Activated T-helper 2 cell treated with anti-CD3 and anti-CD28 coated beads, Interferon-gamma antibody, Interleukin-2, Interleukin-4, amounts not matched to agents 10 μg/mL and 5 μg/mL and 100 μg/mL, durations not matched to agents 14 hours and 24 hours and 36 hours (primary cell): ENCODE measurements at places on chromosomes 16 and 17.

GRCh38 chr17:1431631-1432104 is 24.4 kb downstream of the CRK start:
- no peak for DNase-seq

GRCh38 chr17:35006345-35006744 is 26.0 kb downstream of the LIG3 start:
- DNase-seq = no peak

GRCh38 chr16:79845734-79846135 is 245.2 kb upstream of the MAF start:
- no peak for DNase-seq

GRCh38 chr17:76650504-76650903 is 6.9 kb upstream of the ST6GALNAC1 start:
- DNase-seq = no peak

- DNase-seq = no peak
These were observed 60.7 kb downstream of the WSB1 start for GRCh38 chr17:27354491-27355081.

DNA sequence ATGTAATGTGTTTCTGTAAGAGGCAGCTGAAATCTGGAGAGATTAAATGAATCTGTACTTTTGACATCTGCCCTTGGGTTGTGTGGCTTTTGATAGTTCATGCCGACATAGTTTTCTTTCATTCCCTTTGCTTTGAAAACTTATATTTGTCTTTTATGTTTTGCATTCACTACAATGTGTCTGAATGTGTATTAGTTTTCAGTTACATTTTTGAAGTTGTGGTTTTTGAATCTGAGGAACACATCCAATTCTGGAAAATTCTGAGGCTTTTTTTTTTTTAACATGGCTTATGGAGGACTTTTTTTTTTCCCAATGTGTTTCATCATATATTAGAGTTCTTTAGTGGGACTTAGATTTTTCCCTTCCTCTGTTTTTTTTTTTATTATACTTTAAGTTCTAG is 683.7 kb upstream of the SOX9 start:
- DNase-seq = no peak

DNA sequence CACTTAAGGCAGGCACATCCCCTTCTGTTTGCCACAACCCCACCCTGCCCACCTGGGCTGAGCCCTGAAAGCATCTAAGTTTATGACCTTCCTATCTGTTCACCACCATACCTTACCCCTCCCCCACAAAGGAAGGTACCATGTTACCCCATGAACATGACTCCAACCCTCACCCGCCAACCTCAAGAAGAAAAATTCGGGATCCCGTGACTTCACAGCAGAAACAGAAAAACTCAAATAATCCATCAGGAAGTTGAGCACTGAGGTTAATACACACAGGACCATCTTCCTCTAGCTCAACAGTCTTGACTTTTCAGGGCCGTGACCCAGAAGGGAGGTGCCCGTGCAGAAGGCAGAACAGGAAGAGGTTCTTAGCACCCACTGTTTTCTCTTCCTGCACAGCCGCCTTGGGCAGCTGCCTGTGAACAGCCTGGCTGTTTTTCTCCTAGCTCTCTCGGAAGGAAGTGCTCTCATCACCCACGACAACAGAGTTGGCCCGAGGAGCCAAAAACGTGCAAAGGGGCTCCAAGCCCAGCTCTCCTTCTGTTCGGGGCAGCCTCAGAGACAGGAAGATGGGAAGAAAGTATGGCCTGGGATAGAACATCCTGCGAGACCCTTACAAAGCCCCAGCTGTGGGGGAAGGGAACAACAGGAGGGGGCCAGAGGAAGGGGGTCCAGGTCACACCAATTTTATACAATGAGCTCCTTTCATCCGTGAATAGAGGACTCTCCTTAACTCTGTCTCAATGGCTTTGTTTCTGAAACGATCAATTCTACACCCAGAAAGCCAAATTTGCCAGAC is 101.1 kb downstream of the XYLT1 start:
- DNase-seq = peak; percentile 76

- no peak for DNase-seq
These were observed 9.8 kb downstream of the TMEM231 start for GRCh38 chr16:75546293-75546692.

GRCh38 chr17:38563362-38564253 is 42.1 kb downstream of the SRCIN1 start:
- no peak for DNase-seq

DNA sequence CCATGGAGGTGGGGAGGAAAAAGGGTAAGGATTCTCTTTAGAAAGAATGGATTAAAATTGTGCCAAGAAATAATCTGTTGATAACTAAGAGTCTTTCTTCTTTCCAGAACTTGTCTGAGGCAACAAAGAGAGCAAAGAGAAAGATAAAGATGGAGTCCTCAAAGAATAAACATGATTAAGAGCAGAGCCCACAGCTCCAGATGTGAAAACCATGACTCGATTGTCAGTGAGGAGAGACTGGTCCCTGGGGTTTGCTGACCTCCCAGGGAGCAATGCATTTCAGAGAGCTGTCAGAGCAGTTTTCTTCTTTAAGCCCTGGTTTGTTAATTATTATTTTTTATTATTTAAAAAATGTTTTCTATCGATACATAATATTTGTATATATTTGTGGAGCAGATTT is 74.6 kb downstream of the TMEM100 start:
- no peak for DNase-seq

- no peak for DNase-seq
These were observed 14.7 kb downstream of the RAD51D start for GRCh38 chr17:35104844-35105450.

GRCh38 chr17:34556384-34556783 is 23.0 kb upstream of the TMEM132E start:
- DNase-seq = no peak

GRCh38 chr17:6755731-6756184 is at the start of gene XAF1:
XAF1 (plus strand) TSS chr17:6756046; CDS start chr17:6756079, 33 bp downstream.
- peak; percentile 60 for DNase-seq

DNA sequence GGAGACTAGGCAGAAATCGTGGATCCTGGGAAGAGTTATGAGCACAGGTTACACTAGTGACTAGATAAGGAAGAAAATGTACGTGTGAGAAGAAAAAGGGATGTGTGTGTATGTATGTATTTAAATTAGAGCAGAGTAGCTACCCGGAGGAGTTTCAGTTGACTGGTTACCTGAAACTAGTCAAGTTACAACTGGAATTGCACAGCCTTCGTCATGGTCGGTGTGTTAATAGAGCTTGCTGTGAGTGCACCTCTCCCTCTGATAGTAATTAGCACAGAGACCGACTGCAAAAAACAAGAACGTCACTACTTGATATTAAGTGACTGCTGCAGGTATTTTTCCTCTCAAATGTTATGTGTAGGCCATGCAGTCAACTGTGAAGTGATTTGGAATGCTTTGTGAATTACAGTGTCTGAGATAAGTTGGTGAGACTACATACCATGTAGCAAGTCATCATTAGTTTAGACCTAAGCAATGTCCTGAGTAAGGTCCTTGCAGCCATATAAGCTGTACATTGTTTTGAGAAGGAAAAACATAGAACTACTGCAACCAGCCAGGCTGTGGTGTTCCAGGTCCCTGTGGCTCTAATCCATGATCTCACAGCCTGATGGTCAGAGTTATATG is 95.7 kb downstream of the WNT3 start:
- no peak for DNase-seq

DNA sequence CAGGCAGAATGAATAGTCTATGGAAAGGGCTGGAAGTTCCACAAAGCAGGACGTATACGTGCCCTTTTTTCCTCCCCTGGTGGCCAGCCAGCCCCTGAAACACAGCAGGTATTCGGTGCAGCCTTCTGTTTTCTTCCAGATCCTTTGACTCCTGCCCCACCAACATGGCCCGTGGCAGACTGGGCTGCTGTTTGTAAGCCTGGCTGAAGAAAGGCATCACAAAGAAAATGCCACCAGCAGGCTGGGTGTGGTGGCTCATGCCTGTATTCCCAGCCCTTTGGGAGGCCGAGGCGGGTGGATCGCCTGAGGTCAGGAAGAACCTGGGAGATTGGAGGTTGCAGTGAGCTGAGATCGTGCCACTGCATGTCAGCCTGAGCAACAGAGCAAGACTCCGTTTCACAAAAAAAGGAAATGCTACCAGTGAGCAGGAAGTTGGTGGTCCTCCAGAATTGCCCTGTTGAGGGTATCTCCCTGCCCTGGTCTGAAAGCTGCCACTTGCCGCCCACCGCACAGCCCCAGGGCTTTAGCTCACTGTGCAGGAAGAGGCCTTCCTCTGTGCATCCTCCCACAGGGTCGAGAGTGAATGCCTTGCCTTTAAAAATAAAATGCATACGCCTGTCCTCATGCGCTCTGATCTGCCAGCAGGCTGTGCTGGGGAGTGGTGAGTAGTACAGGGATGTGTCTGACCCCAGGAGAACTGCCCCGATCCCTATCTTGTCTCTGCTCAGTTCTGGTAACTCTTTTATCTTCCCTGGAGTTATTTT is 587.7 kb downstream of the MAF start:
- no peak for DNase-seq

GRCh38 chr16:56675685-56676210 is 6.1 kb downstream of the MT1H start:
- no peak for DNase-seq

GRCh38 chr17:8150194-8151119 is 1.7 kb downstream of the PER1 start:
- DNase-seq = no peak

GRCh38 chr16:4179020-4179419 is 62.8 kb upstream of the ADCY9 start:
- no peak for DNase-seq

DNA sequence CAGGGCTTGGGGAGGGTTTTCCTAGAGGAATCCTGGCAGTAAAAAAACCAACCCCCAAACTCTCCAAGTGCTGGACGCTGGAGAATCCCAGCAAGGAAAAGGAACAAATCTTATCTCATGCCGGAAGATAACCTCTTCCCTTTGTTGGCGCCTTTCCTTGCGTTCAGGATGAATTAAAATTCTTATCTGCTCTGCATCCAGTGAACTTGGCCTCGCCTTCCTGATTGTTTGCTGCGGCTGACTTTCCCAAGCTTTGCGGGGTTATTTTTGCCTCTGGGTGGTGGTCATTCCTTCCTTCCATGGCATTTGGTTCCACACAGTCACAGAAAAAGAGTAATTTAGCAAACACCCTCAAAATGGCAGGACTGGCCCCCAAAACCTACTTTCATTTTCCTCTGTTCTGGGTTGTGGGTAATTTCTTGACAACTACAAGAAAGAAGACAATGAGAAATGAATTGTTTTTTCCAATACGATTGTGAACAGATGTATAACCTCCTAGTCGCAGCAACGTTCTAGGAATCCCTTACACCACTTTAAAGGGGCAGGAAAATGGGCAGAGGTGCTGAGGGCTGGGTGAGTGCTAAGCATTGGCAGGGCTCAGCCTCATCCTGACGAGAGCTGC is 77.8 kb downstream of the MRC2 start:
- DNase-seq = no peak

- DNase-seq = no peak
These were observed 1.1 kb downstream of the ELOB start for GRCh38 chr16:2775765-2776499.

DNA sequence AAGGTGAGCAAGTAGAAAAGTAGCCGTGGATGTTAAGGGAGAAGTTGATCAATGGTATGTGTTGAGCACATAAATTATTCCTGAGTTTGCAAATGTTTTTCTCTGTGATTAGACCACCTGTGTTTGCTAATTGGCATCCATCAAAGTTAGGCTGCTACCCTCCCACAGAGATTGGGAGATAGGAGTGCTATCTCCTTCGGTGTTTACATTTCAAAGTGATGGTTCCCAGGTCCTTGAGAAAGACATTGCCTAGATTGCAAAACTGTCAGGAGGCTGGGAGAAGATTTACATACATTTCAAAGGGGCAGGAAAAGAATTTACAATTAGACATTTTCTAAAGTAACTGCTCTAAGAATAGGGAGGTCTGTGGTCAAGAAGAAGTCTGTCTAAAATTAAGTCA is 54.3 kb upstream of the CNTNAP4 start:
- no peak for DNase-seq

GRCh38 chr17:54813896-54814295 is 86.8 kb upstream of the TOM1L1 start:
- no peak for DNase-seq

DNA sequence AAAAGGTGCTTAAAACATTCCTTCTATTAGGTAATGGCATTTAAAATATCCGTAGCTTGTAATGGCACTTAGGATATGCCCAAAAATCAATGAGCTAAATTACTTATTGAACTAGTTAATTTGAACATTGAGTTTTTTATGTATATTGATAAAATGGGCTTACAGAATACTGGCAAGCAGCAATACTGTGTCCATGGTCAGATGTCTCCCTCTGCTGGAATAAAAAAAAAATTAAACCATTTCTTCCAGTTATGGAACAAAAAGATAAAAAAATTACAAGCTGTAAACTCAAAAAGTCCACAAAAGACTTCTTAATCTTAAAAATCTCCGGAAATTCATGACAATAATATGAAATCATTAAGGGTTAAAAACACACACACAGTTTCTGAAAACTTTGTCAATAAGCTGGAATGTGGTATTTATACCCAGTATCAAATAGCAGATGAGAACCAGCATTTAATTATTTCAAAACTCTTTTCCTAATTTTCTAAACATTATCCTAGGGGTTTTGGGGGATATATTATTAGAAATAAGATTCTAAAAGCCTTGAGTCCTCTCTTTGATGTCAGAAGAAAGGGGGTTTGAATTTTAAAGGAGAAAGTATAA is 21.5 kb upstream of the PSMD7 start:
- DNase-seq = no peak

DNA sequence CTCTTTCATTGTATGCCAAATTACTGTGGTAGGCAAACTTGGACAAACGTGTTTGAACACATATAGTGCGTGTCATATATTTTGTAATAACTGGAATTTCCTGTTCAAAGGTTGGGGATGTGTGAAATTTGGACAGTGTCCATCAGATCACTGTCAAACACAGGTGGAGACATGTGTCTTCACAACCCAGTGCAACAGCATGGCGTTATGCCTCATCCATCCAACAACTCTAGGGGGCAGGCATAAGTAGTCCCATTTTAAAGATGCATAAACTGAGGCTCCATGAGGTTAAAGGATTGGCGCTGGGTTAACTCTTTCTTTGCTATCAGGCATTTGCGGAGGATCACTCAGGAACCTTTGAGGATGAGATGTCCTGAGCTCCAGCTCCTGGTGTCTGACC is 103.7 kb downstream of the RBFOX1 start:
- DNase-seq = no peak

DNA sequence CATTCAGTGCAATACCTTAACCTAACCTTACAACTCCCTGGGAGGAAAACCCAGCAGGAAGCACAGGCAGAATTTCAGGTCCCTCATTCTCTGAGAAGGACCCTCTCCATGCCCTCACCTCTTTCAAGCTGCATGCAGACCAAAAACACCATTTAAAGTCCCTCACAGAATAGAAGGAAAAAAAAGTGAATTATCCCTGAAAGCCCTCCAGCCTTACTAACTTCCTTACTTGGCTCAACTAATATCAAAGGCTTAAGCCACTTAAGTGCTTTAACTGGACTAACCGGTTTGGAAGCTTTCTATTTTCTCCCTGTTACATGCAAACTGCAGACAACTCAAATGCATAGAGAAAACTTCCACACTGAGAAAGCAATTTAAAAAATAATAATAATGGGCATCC is 60.5 kb downstream of the ADAMTS18 start:
- DNase-seq = no peak

GRCh38 chr17:72945473-72945872 is 147.0 kb downstream of the SLC39A11 start:
- DNase-seq = no peak
